ENCODE measurements at places on chromosomes 2 and 18. TPM values are rescaled to one million over a fixed set of nuclear protein-coding genes. Genes with fewer than 3 reads are reported as not detected.

Gene PIGN
- total RNA-seq: 21.4 TPM

GRCh38 chr2:3762771-3763447, 59.5 kb downstream of the DCDC2C start:
- no peak for DNase-seq
- no peak overlapping the region for H3K4me3 ChIP-seq
- H3K27me3 ChIP-seq: peaks cover 4% of the 10 kb centered on the region

- no peak overlapping the region for H3K4me3 ChIP-seq
- H3K4me1 ChIP-seq: peaks cover 2% of the 10 kb centered on the region
- DNase-seq: no peak
- H3K36me3 ChIP-seq: no peaks in the 10 kb centered on the region
These were observed 35.8 kb upstream of the CACNB4 start for GRCh38 chr2:152134488-152135280.

- H3K36me3 ChIP-seq: no peaks in the 10 kb centered on the region
- H3K4me1 ChIP-seq: no peaks in the 10 kb centered on the region
- DNase-seq: no peak
- H3K4me3 ChIP-seq: no peak overlapping the region
- no peaks in the 10 kb centered on the region for H3K27me3 ChIP-seq
These were observed 134.4 kb upstream of the ST6GAL2 start for GRCh38 chr2:107020392-107020791.

DNA sequence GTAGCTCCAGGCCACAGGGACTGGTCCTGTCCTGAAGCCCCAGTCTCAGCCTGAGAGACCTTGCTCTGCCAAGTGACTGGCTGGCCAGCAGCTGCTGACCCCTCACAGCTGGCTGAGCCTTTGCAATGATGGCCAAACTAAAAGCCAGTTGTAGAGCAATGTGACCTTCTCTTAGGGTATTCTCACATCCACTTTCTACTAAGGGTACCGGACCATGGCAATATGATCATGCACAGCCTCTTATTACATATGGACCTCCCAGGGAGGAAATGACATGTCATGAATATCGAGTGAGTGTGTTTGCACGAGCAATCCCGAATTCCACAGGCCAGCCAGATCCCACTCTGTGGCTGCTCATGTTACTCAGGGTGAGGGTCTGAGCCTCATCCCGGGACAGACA, 213.9 kb downstream of the VAPA start:
- no peaks in the 10 kb centered on the region for H3K4me1 ChIP-seq
- no peak for DNase-seq
- no peaks in the 10 kb centered on the region for H3K36me3 ChIP-seq
- no peak overlapping the region for H3K4me3 ChIP-seq

GRCh38 chr2:105753380-105753779, 8.7 kb downstream of the NCK2 start:
- no peak overlapping the region for H3K27ac ChIP-seq
- no peak overlapping the region for H3K4me3 ChIP-seq
- H3K4me1 ChIP-seq: no peaks in the 10 kb centered on the region
- no peaks in the 10 kb centered on the region for H3K27me3 ChIP-seq

DNA sequence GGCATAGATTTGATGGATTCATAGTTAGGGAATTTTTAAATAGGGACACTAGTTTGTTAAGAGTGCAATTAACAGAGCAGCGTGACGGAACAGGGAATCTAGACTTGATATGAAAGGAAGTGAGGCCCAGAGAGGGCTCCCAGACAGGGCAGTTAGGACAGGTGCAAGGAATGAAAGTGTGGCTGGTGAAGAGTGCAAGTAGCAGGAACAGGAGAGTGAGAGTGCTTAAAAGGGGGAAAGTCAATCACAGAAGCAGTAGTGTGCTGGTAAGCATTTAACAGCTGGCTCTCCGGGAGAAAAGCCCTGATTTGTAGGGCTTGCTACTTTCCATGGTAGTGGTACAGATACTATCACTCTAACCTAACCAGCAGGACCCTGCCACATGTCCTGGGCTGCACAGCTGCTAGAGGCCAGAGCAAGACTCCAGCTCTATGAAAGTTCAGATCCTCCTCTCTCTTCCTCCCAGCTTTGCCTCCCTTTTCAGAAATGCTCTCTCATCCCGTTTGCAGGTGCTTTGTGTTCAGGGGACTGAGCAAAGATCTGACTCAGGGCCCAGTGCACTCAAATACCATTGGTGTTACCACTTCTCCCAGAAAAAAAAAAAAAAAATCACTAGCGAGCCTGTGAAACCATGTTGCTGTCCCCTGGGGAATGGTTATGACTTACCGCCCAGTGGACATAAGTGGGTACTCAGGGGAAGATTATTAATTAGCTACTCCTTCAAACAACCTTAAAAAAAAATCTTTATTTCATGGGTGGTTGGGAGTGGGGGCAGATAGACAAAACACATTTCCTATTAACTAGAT, 18.1 kb upstream of the GCFC2 start:
- no peak overlapping the region for H3K4me3 ChIP-seq
- no peaks in the 10 kb centered on the region for H3K27me3 ChIP-seq
- H3K4me1 ChIP-seq: no peaks in the 10 kb centered on the region
- no peak for DNase-seq

DNA sequence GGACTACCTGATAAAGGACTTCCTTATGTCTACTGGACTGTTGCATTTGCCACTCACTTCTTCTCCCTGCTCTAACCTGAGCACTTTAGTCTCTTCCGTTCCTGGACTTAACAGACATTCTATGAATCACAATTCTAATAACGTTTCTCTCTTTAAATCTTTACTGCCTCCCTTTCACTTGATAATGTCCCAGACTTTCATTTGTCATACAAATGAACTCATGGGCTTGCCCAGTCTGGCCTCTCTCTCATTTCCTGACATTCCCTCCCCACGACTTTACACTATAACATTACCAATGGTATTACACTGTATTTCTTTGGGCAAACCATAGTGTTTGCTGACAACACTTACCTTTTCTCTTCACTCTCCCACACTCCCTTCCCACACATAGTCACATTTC, 540.7 kb upstream of the TMEFF2 start:
- DNase-seq: no peak
- no peaks in the 10 kb centered on the region for H3K4me1 ChIP-seq
- H3K27ac ChIP-seq: no peak overlapping the region

DNA sequence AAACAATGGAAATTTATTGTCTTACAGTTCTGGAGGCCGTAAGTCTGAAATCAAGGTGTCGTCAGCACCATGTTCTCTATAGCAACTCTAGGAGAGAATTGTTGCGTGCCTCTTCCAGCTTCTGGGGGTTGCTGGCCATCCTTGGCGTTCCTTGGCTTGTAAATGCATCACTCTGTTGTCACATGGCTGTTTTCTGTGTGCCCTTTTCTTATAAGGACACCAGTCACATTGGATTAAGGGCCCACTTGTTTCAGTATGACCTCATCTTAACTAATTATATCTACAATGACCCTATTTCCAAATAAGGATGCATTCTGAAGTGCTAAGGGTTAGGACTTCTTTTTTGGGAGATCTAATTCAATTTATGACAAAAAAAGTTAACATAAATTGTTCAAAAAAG, 1.4 kb upstream of the PLEK start:
- H3K36me3 ChIP-seq: no peaks in the 10 kb centered on the region
- no peak overlapping the region for H3K27ac ChIP-seq
- H3K4me3 ChIP-seq: no peak overlapping the region
- H3K4me1 ChIP-seq: no peaks in the 10 kb centered on the region
- no peaks in the 10 kb centered on the region for H3K27me3 ChIP-seq

Gene SCN7A
- total RNA-seq: 0.03 TPM

Gene TBC1D8
- 139 TPM for total RNA-seq

- H3K27ac ChIP-seq: peak overlapping the region; percentile 94
- H3K27me3 ChIP-seq: no peaks in the 10 kb centered on the region
- H3K4me1 ChIP-seq: peaks cover 67% of the 10 kb centered on the region
- no peak for DNase-seq
- H3K36me3 ChIP-seq: no peaks in the 10 kb centered on the region
- peak overlapping the region; percentile 35 for H3K4me3 ChIP-seq
These were observed 116.9 kb downstream of the SMAD7 start for GRCh38 chr18:48833701-48834412.

- peaks cover 4% of the 10 kb centered on the region for H3K4me1 ChIP-seq
- no peak for DNase-seq
These were observed 50.3 kb upstream of the TLK1 start for GRCh38 chr2:171210864-171211431.

Data from Panc1 (cell line).